ENCODE measurements at places on chromosomes 3 and 15.

- no peak for DNase-seq
Observed at GRCh38 chr15:68691705-68692104, 112.9 kb downstream of the CORO2B start.

DNA sequence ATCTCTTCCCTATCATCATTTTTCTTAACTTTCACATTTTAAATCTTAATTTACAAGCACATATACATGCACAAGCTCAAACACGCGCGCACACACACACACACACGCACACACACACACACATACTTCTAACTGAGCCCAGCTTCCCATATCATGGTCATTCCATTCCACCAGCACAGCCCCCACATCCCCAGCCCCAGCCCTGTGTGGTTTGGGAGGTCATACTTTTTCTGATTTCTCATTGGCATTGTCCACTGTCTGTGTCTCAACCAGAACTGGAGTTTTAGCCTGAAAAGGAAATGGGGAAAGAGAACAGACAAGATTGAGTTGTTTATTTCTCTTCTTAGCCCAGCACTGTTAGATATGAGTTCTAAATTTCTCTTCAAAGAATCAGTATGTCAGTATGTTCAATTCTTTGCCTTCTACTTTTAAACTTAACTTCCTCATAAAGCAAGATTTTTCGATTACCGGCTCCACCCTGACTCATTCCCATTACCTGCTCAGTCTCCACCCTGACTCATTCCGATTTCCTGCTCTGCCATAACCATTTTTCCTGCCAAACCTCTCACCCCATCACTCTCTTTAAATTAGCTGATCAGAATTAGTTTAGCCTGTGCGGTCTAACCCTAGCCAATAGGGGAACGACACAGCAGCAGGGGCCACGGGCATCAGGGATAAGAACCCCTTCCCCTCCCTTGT lies 6.4 kb downstream of the IQCF1 start:
- no peak for DNase-seq

GRCh38 chr3:97705764-97706163 lies 58.8 kb upstream of the ARL6 start:
- no peak for DNase-seq

GRCh38 chr3:130323503-130323902 lies 22.0 kb upstream of the COL6A5 start:
- DNase-seq = no peak

GRCh38 chr15:51333571-51333970 lies 4.8 kb downstream of the CYP19A1 start:
- DNase-seq = no peak

- DNase-seq = no peak
Observed at GRCh38 chr3:21894459-21895340, 143.7 kb upstream of the ZNF385D start.

- DNase-seq = no peak
Observed at GRCh38 chr15:66925721-66926120, 139.7 kb upstream of the SMAD3 start.

DNA sequence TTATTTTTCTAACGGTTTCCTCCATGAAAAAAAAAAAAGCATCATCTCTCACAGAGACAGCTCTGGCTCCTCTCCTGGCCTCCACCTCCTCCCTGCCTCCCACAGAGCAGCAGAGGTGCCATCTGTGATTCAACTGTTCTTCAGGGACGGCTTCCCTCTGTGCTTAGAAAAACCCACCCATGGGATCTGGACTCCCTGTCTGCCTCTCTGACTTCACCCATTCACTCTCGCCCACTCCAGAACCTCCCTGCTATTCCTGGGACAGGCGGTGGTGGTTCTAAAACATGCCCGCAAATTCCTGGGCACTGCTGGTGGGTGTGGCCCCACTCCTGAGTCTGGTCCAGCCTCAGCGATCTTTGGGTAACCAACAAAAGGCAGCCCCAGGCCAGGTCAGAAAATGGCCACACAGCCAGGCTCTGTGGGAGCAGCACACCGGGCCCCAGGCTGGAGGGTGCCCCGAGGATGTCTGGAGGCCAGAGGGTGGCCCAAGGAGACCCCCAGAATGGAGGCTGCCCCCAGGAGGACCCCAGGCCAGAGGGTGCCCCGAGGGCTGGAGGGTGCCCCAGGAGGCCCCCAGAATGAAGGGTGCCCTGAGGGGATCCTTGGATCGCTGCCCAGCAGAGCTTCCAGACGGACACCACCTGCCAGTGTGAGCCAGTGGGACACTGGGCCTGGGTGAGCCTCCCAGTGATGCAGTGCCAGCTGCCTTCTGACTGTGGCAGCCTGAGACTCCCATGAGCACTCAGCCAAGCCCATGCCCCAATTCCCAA lies 2.6 kb upstream of the CHST13 start:
- no peak for DNase-seq

DNA sequence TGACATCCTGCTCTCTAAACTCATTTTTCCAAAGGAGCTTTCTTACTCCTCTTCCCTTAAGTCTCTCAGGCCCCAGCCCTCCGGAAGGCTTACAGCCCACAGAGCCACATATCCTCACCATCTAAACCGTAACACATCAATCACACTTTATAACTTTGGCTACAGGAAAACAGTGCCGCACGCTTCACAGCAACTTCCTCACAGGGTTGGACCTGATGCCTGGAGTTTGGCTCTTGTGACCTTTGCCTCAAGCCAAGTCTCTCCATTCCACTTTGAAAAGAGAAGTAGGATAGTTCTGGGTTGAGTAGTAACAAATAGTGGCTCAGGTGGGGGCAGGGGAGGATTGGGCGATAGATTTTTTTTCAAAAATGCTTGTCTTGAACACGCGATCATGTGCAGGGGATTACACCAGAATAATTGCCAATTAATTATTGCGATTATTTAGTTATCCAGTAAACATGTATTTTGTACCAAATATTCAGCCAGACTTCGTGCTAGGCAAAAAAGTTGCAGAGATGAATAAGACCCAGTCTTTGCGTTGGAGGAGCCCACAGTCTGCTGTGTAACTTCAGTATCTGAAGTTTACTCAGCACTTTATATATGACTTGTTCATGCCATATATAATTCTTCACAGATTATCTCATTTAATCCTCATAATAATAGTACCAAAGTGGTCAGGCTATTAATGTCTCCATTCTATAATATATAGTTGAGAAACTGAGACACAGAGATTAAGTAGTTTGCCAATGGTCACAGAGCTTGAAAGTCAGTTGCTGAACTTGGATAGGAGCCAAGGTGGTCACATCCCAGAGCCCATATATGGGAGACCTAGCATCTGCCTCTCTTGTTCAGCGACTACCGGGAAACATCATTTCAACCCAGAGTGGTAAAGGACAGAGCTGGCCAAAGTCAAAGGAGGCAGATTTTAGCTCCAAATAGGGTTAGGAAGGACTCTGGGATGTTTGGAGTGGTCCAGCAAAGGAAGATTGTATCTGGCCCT lies 2.4 kb upstream of the ETV5 start:
- DNase-seq = no peak

DNA sequence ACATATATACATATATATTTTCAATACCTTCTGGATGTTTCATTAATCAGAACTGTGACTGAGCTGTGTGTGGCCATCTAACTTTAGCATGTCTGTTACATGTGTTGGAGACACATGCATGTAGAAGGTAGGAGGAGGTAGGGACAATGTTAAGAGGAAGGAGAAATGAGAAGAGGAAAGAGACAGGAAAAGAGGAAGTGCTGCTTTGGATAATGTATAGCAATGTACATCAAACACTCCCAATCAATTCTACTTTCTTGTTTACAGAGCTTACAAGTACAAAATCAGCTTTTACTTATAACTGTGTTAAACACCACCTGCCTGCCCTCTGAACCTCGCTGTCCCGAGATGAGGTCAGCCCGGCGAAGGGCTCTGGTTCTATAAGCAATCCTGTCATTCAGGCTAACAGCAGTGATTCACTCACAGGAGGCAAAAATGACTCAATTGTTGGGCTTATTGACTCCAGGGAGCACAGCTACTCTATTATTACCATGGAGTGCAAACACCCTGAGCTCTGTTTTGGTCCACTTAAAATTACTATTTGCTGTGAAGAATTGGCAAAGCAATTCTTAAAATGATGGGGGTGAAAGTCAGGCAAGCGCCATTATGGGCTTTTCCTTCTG lies 188.9 kb downstream of the MEIS2 start:
- no peak for DNase-seq

DNA sequence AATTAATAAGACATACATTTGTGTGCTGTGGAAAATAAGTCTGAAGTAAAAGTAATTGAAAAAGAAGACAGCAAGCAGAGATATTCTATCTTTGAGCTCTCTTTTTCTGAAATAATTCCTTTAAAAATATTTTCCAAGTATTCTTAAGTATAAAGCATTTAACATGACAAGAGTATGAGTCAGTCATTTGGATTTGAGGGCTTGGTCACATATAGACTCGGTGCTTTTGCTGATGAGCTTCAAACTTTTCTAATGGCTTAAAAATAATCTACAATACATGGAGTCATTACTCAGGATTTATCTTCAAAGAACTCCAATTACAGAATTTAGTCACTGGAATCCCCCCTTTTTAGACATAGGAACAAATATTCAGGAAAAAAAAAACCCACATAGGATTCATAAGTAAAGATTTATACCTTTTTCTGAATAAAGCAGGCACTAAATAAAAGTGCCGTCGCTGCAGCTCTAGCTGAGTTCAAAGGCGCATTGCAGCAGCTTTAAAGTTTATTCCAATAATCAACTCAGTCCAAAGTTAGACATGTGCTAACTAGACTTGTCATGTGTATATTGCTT lies 147.5 kb downstream of the CTNNB1 start:
- DNase-seq = no peak
